ENCODE measurements at places on chromosomes 7 and 10.

DNA sequence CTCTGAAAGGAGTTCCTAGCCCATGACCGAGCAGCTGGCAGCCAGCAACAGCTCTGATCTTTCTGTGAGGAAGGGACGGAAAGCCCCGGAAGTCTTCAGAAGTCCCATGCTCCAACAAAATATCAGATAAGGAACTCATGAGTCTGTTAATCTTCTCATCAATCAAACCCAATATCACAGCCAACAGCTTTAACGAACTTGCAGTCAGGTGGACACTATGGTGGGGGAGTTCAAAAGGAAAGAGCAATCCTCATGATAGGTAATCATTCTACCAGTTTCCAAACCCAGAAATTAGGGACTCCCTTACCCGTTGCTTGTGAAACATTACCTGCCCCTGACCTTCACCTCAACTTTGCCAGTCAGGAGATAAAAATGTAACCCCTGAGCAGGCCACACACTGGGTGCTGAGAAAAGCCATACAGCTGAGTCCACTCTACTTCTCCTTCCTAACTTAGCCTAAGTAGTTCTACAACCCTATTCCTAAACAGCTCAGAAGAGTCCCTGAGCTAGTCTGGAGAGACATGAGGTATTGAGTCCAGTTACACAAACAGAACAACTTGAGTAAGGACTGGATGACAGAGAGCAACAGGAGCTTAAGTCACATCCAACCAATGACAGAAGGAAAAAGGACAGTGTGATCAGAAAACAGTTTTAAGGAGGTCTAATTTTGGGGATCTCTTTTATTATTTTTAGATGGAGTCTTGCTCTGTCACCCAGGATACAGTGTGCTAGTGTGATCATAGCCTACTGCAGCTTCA is 2.2 kb downstream of the NDST2 start:
- no peak for DNase-seq

DNA sequence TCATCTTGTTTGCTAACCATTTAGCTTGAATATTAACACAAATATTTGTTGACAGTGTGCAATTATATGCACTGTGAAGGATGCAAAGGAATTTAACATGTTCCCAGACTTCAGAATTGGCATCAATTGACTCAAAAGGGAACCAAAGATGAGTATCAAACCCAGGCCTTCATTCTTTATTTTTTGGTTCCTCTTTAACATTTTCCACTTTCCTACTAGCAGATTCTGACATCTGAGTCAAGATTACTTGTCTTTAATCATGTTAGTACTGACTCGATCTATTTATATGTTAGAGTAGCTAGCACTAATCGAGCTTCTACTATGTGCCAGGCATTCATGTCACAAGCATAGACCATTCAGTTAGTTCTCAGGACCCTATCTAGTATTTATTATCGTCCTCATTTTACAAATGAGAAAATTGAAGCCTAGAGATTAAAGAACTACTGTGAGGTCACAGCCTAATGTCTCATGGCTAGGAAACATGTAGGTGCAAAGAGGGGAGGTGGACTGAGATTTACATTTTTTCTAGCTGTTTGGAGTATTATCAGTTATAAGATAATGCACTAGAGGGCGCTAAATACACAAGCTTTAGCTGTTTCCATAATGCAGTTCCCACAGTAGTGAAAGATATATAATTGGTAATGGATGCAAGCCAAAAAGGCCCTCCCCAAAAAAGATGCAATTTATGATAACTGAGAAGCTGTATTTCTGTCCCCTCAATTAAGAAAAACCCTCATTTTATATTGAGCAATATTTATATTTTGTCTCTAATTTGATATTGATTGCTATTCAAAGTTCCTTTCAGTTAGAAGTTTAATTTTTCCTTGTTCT is 32.9 kb upstream of the KMT2E start:
- DNase-seq = peak; percentile 84

DNA sequence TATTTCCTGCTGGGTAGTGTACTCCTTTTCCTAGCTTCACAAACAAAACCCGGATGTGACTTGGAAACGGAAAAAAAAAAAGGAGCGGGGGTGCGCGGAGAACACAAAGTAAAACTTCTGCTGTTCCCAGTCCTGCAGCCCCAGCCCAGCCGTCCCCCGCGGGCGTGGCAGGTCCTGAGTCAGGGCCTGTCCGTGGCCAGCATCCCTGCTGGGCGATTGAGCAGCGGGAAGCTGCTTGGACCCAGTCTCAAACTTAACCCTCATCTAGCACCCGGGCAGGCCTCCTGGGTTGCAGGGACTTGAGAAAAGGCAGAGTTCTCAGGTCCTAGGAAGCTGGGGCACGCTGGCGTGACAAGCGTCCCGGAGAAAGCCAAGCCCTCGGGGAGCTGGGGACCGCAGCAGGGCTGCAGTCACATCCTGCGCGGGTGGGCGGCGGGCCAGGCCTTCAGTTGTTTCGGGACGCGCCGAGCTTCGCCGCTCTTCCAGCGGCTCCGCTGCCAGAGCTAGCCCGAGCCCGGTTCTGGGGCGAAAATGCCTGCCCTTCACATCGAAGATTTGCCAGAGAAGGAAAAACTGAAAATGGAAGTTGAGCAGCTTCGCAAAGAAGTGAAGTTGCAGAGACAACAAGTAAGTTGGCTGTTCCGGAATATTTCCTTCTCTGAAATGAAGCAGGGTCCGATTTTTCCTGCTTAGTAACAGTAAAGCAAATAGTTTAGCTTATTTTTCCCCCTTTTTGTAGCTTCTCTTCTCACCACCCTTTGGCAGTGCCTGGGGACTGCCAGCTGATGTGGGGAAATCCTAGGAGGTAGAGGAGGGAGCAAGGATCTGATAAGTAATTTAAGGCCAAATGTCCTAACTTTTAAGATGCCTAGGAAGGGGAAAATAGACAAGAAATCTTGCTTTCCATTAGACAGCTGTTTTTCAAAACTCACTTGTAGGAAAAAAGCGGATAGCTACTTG is at the start of gene GNG11:
Gene GNG11 (plus strand): TSS at position 129 of the 960 bp plus-strand sequence. CDS start 403 bp downstream, at position 532.
- DNase-seq = peak; percentile 86

- peak; percentile 32 for DNase-seq
Measured at GRCh38 chr7:41219276-41219675, 483.6 kb downstream of the INHBA start.

- peak; percentile 75 for DNase-seq
Measured at GRCh38 chr7:36015733-36016132, 137.3 kb upstream of the EEPD1 start.

Data from ELR (cell line).